Testis (tissue), 5 donors: ENCODE measurements at places on chromosomes 1 and 21.

GRCh38 chr1:186770421-186770820 is 58.3 kb upstream of the PLA2G4A start:
- DNase-seq: no peak

GRCh38 chr1:95095833-95096217 is 21.3 kb upstream of the TLCD4 start:
- no peak for DNase-seq

DNA sequence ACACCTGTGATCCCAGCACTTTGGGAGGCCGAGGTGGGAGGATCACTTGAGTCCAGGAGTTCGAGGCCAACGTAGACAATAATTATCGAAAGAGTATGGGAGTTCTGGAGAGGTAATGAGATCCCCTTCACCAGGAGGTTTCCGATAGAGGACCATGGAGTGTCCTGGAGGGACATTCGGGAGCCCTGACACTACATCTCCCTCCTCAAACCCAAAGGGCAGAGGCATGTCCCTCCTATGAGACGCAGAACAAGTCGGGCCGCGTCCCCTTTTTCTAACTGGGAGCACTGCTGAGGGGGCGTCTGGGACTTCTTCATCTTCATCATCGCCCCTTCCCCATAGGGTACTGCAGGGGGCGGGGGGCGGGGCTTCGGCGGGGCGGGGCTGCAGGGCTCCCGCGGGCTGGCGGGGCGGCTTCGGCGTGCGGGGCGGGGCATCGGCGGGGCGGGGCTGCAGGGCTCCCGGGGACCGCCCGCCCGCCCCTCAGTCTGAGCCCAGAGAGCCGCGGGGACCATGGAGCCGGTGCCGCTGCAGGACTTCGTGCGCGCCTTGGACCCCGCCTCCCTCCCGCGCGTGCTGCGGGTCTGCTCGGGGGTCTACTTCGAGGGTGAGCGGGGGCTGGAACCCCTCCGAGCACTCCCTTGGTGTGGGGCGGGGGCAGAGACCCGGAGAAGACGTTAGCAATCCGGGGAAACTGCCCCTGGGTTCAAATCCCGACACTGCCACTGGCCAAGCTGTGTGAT is at the start of gene THEMIS2:
TSS of gene THEMIS2 (plus strand) at position 486 of the 743 bp plus-strand sequence. CDS start at position 514, 28 bp downstream.
- peak; percentile 86 for DNase-seq

DNA sequence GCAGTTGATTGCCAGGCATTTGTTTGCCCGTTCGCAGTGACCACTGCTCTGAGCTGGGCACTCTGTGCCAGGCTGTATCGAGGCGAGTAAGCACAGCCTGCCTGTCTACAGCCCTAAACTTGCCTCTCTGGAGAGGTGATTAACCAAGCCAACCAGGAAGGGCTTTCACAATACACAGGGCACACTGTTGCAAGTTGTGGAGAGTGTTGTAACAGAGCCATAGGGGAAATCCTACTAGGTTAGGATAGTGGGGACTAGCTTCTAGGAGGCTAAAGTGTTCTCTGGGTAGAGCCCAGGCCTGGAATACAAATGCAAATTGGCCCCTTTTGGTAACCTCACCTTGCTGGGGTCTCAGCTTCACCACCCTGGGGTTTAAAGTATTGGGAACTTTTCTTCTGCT is 23.8 kb downstream of the PRDM2 start:
- DNase-seq: no peak

DNA sequence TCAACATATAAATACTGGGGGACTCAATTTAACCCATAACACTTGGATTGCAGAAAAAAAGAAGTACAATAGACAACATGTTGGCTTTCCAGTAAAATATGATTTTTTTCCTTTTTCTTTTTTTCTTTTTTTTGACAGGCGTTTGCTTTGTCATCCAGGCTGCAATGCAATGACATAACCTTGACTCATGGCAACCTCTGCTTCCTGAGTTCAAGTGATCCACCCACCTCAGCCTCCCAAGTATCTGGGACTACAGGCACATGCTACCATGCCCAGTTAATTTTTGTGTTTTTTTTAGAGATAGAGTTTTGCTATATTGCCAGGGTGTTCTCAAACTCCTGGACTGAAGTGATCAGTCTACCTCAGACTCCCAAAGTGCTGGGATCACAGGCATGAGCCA is 1512.0 kb upstream of the PRMT6 start:
- DNase-seq: no peak

DNA sequence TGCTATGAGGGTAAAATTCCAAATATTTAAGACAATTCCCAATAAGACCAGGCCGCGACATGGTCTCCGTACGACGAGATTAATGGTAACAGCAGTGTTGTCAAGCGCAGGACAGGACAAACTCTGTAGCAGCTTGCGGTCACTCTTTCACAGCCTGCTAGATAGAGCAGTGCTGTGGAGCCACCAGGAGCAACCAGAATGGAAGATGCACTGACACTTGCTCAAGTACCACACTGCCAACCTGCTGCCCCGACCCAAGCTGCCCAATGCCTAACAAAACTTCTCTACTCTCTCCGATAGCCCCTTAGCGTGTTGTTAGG is 636 bp downstream of the WARS2 start:
- DNase-seq: no peak

- no peak for DNase-seq
These were observed 108.7 kb downstream of the TSEN15 start for GRCh38 chr1:184160236-184160635.

DNA sequence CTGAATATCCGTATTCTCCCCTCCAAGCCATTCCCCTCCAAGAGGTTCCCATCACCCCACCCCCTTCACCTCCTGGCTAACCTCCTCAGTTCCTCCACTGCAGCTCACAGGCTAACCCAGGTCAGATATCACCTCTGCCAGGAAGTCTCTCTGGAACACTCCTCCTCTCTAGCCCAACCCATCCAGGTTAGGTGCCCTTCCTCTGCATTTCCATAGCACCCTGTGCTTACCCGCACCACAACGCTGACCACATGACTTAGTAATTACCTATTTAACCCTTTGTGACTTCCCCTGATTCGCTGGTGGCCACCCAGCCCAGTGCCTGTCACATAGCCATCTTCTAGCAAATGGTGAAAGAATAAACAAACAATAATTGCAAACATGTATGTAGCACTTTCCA is 49.5 kb upstream of the IFFO2 start:
- no peak for DNase-seq

GRCh38 chr21:42630626-42631025 is 22.8 kb upstream of the PDE9A start:
- no peak for DNase-seq
